G401 (cell line): ENCODE measurements at places on chromosomes 16 and 17.

- no peak for DNase-seq
Measured at GRCh38 chr16:85353013-85353412, 240.7 kb upstream of the CIBAR2 start.

DNA sequence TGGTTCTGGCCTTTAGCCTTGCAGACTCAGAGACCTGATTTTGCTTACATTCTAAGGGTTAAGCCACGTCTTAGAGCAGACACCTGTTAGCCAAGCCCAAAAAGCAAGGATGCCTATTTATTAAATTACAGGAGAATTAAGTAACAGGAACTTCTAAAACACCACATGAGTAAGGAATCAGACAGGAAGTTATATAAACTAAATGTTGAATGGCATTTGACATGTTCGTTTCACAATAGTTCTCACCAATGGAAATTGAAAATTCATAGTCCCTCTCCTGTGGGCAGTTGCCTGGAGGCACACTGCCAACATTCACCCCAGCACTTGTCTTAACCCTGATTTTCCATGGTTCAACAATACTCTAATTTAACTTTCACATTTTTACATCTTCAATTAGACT, 9.0 kb downstream of the KRTAP9-7 start:
- DNase-seq, result no peak

- DNase-seq, result peak; percentile 84
Measured at GRCh38 chr16:85601730-85602401, 11.3 kb upstream of the GSE1 start.

- DNase-seq, result no peak
Measured at GRCh38 chr16:56836410-56837230, 28.4 kb upstream of the SLC12A3 start.
